ENCODE measurements at places on chromosomes 13 and 19. TPM values are rescaled to one million over a fixed set of nuclear protein-coding genes. Genes with fewer than 3 reads are reported as not detected.

Gene MRPS12
- total RNA-seq: 24.5 TPM

Gene ONECUT3
- not detected for total RNA-seq

Gene U2AF1L4
- total RNA-seq: 4.6 TPM

Gene OBI1
- 14.1 TPM for total RNA-seq

Gene HRC
- total RNA-seq: not detected

Gene CHAF1A
- 7.9 TPM for total RNA-seq

Gene TFDP1
- total RNA-seq: 76.1 TPM

Gene NLRP9
- not detected for total RNA-seq

Gene LGALS7
- not detected for total RNA-seq

Gene KCNJ14
- 1.2 TPM for total RNA-seq

Gene MUC16
- not detected for total RNA-seq

Gene EHD2
- total RNA-seq: 244 TPM

Gene RNF17
- total RNA-seq: 0.17 TPM

Gene CYP2A7
- total RNA-seq: not detected

Gene PSENEN
- 18.4 TPM for total RNA-seq

Gene SLC1A6
- not detected for total RNA-seq

Gene LILRA6
- not detected for total RNA-seq

Gene ADGRE1
- total RNA-seq: not detected

Gene KLF1
- not detected for total RNA-seq
